Activated CD8-positive, alpha-beta T cell treated with anti-CD3 and anti-CD28 coated beads for 36 hours (primary cell): ENCODE measurements at places on chromosomes 16 and 17. TPM values are rescaled to one million over a fixed set of nuclear protein-coding genes. Genes with fewer than 3 reads are reported as not detected.

GRCh38 chr17:8719291-8720246 lies 25.1 kb downstream of the CCDC42 start:
- H3K36me3 ChIP-seq = no peaks in the 10 kb centered on the region
- DNase-seq = no peak
- no peak overlapping the region for H3K4me3 ChIP-seq

GRCh38 chr17:80663781-80664206 lies 119.2 kb downstream of the RPTOR start:
- peaks cover 67% of the 10 kb centered on the region for H3K4me1 ChIP-seq
- H3K4me3 ChIP-seq = peak overlapping the region; percentile 63
- peak; percentile 62 for DNase-seq
- H3K27me3 ChIP-seq = no peaks in the 10 kb centered on the region
- H3K36me3 ChIP-seq = peaks cover 12% of the 10 kb centered on the region

DNA sequence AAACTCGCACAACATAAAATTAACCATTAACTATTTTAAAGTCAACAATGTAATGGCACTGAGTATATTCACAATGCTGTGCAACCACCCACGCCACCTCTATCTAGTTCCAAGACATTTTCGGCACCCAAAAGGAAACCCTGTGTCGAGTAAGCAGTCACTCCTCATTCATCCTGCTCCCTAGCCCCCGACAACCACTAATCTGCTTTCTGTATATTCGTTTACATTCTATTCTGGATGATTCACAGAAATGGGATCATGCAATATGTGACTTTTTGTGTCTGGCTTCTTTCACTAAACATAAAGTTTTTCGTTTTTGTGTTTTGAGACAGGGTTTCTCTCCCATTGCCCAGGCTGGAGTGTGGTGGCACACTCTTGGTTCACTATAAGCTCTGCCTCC lies 42.2 kb upstream of the HAPSTR1 start:
- H3K4me3 ChIP-seq = no peak overlapping the region
- H3K4me1 ChIP-seq = peaks cover 31% of the 10 kb centered on the region
- no peak for DNase-seq
- no peaks in the 10 kb centered on the region for H3K27me3 ChIP-seq
- no peak overlapping the region for H3K27ac ChIP-seq
- H3K36me3 ChIP-seq = peaks cover 1% of the 10 kb centered on the region

DNA sequence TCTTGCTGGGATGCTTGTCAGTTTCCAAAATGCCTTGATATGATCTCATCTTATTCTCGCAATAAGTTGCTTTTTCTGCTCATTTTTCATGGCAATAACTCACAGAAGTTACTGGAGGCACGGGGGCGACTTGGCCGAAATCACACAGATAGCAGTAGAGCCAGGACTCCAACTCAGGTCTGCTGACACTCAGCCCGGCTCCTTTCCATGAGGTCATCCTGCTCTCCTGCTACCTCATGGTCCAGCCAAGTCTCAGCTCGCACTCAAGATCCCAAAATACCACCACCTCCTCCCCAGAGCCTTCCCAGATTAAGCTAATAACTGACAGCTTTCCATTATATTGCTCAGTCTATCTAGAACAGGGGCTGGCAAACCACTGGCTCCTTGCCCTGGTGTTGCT lies 269.5 kb downstream of the MAP2K4 start:
- DNase-seq = no peak
- no peaks in the 10 kb centered on the region for H3K27me3 ChIP-seq
- H3K36me3 ChIP-seq = no peaks in the 10 kb centered on the region

The PMP22 gene
- 0.20 TPM for total RNA-seq

- H3K36me3 ChIP-seq = no peaks in the 10 kb centered on the region
- H3K4me1 ChIP-seq = no peaks in the 10 kb centered on the region
- no peak overlapping the region for H3K27ac ChIP-seq
Observed at GRCh38 chr17:8654822-8655221, 24.3 kb upstream of the MYH10 start.

The MYH11 gene
- not detected for total RNA-seq

- H3K27me3 ChIP-seq = no peaks in the 10 kb centered on the region
- H3K27ac ChIP-seq = peak overlapping the region; percentile 95
- peak overlapping the region; percentile 98 for H3K4me3 ChIP-seq
- H3K36me3 ChIP-seq = peaks cover 50% of the 10 kb centered on the region
- peaks cover 54% of the 10 kb centered on the region for H3K4me1 ChIP-seq
- DNase-seq = no peak
Observed at GRCh38 chr16:18800775-18801144, 589 bp downstream of the ARL6IP1 start.

DNA sequence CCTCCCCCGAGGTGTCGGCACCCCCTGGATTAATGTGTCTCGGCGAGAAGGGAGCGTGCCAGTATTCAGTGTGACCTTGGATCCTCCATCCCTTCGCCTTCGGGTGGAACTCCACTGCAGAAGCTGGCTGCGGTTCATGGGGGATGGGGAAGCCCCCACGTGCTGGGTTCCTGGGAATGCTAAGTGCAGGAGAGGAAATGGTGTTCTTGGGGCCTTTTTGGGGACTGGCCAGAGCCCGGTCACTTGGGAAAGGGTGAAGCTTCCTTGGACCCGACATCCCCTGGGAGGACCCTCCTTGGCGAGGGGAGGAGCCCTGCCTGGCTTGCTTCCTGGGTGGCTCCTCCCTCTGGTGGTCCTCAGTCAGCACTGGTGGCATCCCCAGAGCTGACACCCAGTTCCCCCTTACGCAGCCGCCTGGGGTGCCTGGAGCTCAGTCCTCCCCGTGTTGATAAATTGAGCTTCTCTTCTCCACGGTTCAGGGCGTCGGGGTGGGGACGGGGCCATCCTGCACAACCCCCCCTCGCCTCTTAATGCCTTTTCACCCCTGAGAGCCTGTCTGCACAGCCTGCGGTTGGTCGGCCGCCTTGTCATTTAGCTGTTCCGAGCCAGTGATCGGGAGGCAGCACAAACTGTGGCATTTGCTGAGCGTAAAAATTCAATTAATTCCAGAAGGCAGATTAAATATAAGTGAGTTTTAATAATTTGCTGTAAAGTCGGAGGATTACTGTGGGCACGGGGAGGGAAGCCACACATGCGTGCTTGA lies 30.7 kb upstream of the GSE1 start:
- H3K4me1 ChIP-seq = peaks cover 39% of the 10 kb centered on the region
- H3K4me3 ChIP-seq = peak overlapping the region; percentile 62
- no peaks in the 10 kb centered on the region for H3K36me3 ChIP-seq
- H3K27ac ChIP-seq = peak overlapping the region; percentile 15
- H3K27me3 ChIP-seq = no peaks in the 10 kb centered on the region
- DNase-seq = no peak

DNA sequence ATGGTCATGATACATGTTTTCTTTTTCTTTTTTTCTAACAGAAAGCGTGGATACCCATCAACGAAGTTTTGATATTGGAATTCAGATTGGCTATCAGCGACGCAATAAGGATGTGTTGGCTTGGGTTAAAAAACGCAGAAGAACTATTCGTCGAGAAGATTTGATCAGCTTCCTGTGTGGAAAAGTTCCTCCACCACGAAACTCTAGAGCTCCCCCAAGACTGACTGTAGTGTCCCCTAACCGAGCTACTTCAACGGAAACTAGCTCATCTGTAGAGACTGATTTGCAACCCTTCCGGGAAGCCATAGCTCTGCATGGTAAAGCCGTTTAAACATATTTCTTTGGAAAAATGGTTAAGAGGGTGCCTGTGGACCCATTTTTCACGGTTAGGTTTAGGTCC lies 11.5 kb downstream of the HAPSTR1 start:
- H3K27ac ChIP-seq = peak overlapping the region; percentile 89
- peak overlapping the region; percentile 64 for H3K4me3 ChIP-seq
- peaks cover 92% of the 10 kb centered on the region for H3K36me3 ChIP-seq
- H3K27me3 ChIP-seq = no peaks in the 10 kb centered on the region
- H3K4me1 ChIP-seq = peaks cover 94% of the 10 kb centered on the region
- peak; percentile 58 for DNase-seq

DNA sequence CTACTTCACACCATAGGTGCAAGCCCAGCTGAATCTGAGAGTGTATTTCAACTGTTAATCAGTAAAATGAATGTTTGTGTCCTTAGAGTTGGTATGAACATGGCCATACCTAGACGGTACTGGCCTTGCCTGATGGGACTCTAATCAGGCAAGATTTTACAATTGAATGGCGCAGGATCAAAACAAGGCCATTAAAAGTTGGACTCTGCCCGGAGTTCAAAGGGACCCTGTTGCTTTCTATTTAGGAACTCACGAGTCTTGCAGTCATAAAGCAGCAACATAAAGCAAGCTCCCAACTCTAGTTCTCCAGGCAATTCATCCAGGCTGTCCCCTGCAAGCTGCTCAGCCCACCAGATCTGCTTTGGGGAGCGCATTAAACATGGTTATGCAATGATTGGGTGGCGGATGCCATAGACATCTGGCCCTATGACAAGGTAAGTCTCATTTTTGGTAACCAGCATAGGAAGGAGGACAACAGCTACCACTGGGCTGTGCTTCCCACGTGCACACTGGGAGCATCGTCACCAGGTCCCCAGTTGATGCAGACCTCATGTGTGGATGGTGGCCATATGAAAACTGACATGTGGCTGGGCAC lies 8.8 kb downstream of the TMEM186 start:
- H3K36me3 ChIP-seq = no peaks in the 10 kb centered on the region
- no peak for DNase-seq
- H3K27me3 ChIP-seq = no peaks in the 10 kb centered on the region
- no peak overlapping the region for H3K27ac ChIP-seq

DNA sequence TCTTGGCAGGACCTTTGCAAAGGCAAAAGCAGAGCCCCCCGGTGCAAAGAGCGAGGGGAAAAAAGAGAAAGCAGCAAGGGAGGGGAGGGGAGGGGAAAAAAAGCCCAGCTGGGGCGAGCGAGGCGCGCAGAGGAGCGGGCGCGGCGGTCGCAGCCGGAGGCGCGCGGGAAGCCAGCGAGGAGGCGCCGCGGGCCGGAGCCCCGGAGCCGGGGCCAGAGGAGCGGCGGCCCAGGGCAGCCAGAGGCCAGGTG lies 129 bp downstream of the IRX5 start:
- H3K27ac ChIP-seq = no peak overlapping the region
- peak overlapping the region; percentile 69 for H3K4me3 ChIP-seq
- peaks cover 69% of the 10 kb centered on the region for H3K27me3 ChIP-seq
- H3K4me1 ChIP-seq = peaks cover 37% of the 10 kb centered on the region

DNA sequence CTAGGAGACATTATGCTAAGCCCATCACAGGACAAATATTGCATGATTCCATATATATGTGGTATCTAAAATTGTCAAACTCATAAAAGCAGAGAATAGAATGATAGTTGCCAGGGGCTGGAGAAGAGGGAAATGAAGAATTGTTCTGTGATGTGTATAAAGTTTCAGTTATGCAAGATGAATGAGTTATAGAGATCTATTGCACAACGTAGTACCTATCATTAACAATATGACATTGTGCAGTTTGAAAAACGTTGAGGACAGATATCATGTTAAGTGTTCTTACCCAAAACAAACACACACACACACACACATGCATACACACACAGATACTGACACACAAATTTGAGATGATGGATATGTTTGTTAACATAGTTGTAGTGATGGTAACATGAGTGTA lies 871.6 kb upstream of the GOT2 start:
- no peak overlapping the region for H3K4me3 ChIP-seq
- H3K4me1 ChIP-seq = no peaks in the 10 kb centered on the region
- no peaks in the 10 kb centered on the region for H3K36me3 ChIP-seq
- no peak overlapping the region for H3K27ac ChIP-seq
- no peaks in the 10 kb centered on the region for H3K27me3 ChIP-seq

GRCh38 chr16:54288030-54288834 lies 1.6 kb upstream of the IRX3 start:
- peaks cover 19% of the 10 kb centered on the region for H3K4me1 ChIP-seq
- H3K36me3 ChIP-seq = peaks cover 3% of the 10 kb centered on the region
- peaks cover 70% of the 10 kb centered on the region for H3K27me3 ChIP-seq
- no peak overlapping the region for H3K4me3 ChIP-seq
- no peak for DNase-seq
- no peak overlapping the region for H3K27ac ChIP-seq

- H3K36me3 ChIP-seq = no peaks in the 10 kb centered on the region
- no peak overlapping the region for H3K4me3 ChIP-seq
- no peak overlapping the region for H3K27ac ChIP-seq
- no peaks in the 10 kb centered on the region for H3K4me1 ChIP-seq
Observed at GRCh38 chr16:54174750-54175149, 111.8 kb downstream of the IRX3 start.

GRCh38 chr17:70523426-70523825 lies 354.1 kb downstream of the KCNJ2 start:
- H3K4me1 ChIP-seq = peaks cover 3% of the 10 kb centered on the region
- H3K27ac ChIP-seq = no peak overlapping the region
- DNase-seq = no peak
- H3K27me3 ChIP-seq = no peaks in the 10 kb centered on the region

DNA sequence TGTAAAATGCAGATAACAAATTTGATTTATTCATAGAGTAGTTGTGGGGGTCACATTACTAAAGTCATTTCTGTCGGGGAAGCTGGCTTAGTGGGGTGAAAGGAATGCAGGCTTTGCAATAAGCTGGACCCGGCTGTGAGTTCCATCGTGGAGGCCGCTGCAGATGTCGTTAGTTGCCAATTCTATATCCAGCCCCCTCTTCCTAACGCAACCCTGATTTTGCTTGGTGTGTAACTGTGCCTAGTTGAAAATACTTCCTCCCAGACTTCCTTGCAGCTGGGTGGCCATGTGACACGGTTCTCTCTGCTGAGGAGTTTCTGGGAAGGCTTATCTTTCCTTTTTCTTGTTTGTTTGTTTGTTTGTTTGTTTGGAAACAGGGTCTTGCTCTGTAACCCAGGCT lies 4.5 kb downstream of the MFSD6L start:
- DNase-seq = no peak
- H3K4me1 ChIP-seq = no peaks in the 10 kb centered on the region
- no peaks in the 10 kb centered on the region for H3K36me3 ChIP-seq
- H3K4me3 ChIP-seq = no peak overlapping the region
- no peak overlapping the region for H3K27ac ChIP-seq

The PRAC2 gene
- not detected for total RNA-seq

GRCh38 chr17:28194382-28194781 lies 124.6 kb upstream of the TMEM97 start:
- peaks cover 2% of the 10 kb centered on the region for H3K36me3 ChIP-seq
- peak overlapping the region; percentile 46 for H3K27ac ChIP-seq
- no peaks in the 10 kb centered on the region for H3K27me3 ChIP-seq
- H3K4me1 ChIP-seq = peaks cover 6% of the 10 kb centered on the region

- no peaks in the 10 kb centered on the region for H3K36me3 ChIP-seq
- no peaks in the 10 kb centered on the region for H3K27me3 ChIP-seq
- no peaks in the 10 kb centered on the region for H3K4me1 ChIP-seq
- no peak overlapping the region for H3K27ac ChIP-seq
Observed at GRCh38 chr17:78517421-78517820, 59.8 kb downstream of the DNAH17 start.

The TNFSF13 gene
- total RNA-seq = 4.0 TPM

DNA sequence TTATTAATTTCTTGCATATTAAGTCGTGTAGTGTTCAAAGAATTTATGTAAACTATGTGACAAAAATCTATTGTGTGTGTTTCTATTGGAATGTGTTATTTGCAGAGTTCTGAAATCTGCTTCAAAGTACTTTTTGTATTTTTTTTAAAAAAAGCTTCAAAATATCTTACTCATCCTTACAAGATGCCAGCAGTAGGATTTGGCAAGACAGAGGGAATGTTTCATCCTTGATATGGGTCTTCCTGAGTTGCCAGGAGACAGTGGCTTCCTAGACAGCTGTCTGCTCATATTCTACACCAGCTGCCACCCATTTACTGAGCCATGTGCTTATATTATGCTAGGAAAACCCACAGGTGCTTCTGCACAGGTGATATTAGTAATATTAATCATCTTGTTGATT lies 36.4 kb downstream of the EFCAB5 start:
- DNase-seq = no peak
- H3K27ac ChIP-seq = no peak overlapping the region
- no peaks in the 10 kb centered on the region for H3K27me3 ChIP-seq
- H3K4me3 ChIP-seq = no peak overlapping the region

GRCh38 chr17:8754890-8755289 lies 3.5 kb downstream of the SPDYE4 start:
- peaks cover 3% of the 10 kb centered on the region for H3K27me3 ChIP-seq
- DNase-seq = no peak
- no peak overlapping the region for H3K4me3 ChIP-seq
- H3K27ac ChIP-seq = no peak overlapping the region
